Activated CD4-positive, alpha-beta T cell treated with anti-CD3 and anti-CD28 coated beads, Interleukin-2, amount 50 U/mL, for 1 hour (primary cell): ENCODE measurements at places on chromosomes 13 and 19.
A peak's percentile ranks its signal among the peaks of the same experiment; 100 is the strongest.

- peak; percentile 47 for DNase-seq
These were observed at the start of gene GIPR for GRCh38 chr19:45667620-45668341. Gene GIPR, plus strand, starts transcription at chr19:45668221. Its CDS starts 1,300 bp downstream, at chr19:45669521.

- DNase-seq: no peak
These were observed 53.6 kb downstream of the SMARCA4 start for GRCh38 chr19:11014403-11014911.

DNA sequence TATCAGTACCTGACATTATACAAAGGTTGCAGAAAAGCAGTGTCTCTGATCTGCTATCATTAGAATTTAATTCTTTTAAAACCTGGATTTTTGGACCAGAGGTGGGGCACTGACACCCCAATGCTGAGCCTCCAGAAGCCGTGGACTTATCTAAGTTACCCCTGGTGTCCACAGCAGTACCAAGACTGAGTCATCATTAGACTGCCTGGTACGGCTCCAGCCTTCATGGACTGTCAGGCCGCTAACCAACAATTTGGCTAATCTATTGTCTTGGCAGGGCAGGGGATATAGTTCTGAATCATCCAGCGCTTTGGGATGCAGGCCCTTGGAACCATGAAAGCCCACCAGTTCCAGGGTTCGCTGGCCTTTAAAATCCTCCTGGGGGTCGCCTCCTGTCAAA lies 78.3 kb downstream of the TSHZ3 start:
- no peak for DNase-seq

DNA sequence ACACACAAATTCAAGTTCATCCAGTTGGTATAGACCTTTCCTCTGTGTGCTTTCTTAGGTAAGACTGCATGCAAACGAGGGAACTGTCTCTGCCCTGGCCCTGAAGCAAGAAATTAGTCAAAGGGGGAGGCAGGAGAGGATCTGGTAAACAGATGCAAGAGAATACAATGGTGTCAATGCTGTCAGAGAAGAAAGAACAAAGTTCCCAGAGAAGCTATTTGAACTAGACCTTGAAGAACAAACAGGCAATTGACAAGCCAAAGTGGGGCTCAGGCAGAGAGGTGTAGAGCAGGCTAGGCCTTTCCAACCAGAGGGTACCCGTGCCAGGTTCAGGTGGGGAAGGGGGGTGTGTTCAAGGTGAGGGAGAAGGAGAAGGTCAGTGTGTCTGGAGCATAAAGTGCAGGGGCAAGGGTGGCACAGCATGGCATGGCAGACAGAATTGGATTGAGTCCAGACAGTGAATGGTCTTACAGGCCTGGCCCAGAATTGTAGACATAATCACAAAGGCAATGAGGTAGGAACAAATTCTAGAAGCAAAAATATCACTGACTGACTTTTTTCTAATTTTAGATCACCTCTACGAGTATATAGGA lies 95.0 kb upstream of the STARD13 start:
- no peak for DNase-seq

- no peak for DNase-seq
These were observed 1176.5 kb downstream of the UQCRFS1 start for GRCh38 chr19:28036486-28036885.

GRCh38 chr13:109941951-109942350 lies 155.6 kb upstream of the IRS2 start:
- DNase-seq: no peak

DNA sequence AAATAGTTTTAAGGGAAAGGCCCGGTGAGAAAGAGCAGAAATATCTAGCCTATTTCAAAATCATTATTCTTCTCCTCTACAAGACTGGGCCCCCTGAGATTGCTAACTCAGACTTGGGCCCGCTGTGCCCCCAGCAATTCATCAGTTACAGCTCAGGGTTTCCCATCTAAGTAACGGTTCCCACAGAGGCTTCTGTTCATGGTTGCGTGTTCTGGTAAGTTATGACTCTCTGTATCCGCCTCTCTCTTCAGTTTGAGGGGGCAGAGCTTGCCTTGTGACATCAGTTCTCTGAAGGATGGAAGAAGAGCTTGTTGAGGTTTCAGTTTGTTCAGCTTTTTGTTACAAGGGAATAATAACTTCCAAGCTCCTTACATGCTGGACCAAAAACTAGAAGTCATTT lies 11.6 kb downstream of the ZNF57 start:
- no peak for DNase-seq
